ENCODE measurements at places on chromosomes 16 and 17.

DNA sequence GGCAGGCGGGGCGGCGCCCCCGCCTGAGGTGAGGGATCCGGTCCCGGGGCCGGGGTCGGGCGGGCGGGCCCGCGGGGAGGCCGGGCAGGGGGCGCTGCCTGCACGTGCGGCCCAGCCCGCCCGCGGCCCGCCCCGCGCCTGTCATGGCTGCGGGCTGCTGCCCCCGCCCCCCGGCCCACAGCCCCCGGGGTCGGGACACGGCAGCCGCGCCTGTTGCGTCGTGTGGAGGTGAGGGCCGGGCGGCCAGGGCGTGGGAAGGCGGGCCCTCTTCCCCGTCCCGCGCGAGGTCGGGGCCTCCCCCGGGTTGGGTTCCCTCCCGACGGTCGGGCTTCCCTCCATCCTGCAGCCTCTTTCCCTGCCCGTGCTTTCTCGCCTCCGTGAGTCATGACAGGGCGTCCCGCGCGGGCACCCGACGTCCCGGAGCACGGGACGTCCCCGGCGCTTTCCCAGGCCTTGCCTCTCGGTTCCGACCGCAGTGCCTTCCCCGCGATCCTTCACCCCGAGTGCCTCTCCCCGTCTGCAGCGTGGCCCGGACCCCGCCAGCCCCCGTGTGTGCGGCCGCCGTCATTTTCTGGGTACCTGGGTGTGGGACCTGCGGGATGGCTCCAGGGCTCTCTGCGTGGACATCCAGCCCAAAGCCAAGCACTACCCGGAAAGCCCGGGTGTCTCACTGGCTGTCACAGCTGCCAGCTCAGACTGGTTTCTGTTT lies 76.7 kb downstream of the CHD9 start:
- peak; percentile 63 for DNase-seq

DNA sequence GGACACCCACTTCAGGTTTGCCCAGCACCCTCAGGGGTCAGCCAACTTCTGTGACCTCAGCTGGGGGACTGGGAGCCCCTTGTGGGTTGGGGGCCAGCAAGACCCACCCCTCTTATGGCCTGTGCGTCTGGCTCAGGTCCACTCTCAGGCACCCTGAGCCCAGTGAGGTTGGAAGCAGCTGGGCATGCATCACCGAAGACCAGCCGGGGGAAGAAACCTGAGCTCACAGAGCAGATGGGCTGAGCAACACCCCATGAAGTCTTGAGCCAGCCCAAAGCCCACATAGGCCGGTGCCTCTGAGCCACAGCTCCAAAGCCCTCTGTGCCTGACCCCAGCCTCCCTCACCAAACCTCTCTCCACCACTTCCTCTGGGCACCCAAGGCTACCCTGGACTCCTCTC lies 166.7 kb downstream of the RBFOX3 start:
- DNase-seq, result no peak

DNA sequence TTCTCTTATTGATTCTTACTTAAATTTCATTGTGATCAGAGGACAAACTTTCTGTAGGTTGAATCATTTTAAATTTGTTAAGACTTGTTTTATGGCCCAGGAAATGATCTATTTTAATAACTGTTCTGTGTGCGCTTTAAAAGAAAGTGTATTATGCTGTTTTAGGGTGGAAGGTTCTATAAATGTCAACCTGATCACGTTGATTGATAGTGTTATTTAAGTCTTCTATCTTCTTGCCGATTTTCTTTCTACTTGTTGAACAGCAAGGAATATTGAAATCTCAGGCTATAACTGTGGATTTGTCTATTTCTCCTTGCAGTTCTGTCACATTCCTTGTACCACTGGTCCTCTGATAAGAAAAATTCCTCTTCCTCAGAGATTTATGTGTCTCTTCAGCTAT lies 112.7 kb downstream of the TANC2 start:
- DNase-seq, result no peak

- DNase-seq, result no peak
These were observed 3.6 kb downstream of the COG1 start for GRCh38 chr17:73196500-73196899.

GRCh38 chr17:12995896-12996295 lies 21.9 kb downstream of the ELAC2 start:
- DNase-seq, result no peak

- DNase-seq, result no peak
These were observed 2.2 kb upstream of the ATXN1L start for GRCh38 chr16:71843572-71843971.
